Hepatocyte (in vitro differentiated cells): ENCODE measurements at places on chromosomes 5 and 9.
A peak's percentile ranks its signal among the peaks of the same experiment; 100 is the strongest.

DNA sequence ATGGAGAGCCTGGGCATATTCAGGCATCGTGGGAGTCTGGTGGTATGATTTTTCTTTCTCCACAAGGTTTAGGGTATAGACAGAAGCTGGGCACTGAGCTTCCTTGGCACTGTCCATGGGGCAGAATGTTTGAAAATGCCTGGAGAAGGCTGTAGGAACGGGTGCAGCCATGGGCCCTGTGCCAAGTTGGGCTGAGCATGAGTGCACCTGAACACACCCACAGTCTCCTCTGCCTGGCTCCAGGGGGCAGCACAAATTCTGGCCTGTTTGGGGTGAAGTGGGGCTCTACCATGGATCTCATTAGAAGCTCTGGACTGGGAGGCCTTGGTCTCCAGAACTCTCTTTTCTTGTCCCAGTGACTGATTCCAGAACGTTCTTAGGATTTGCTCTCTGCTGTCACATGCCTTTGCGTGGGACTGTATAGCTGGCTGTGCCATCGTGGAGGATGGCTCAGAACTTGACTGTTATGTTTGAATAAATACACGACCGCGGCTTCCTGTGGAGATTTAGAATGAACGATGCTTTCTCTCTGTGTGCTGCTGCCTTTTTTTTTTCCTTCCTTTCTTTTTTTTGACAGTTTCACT is 229.8 kb downstream of the FANCC start:
- DNase-seq, result no peak

- no peak for DNase-seq
Measured at GRCh38 chr9:5922192-5922591, 31.5 kb downstream of the MLANA start.

DNA sequence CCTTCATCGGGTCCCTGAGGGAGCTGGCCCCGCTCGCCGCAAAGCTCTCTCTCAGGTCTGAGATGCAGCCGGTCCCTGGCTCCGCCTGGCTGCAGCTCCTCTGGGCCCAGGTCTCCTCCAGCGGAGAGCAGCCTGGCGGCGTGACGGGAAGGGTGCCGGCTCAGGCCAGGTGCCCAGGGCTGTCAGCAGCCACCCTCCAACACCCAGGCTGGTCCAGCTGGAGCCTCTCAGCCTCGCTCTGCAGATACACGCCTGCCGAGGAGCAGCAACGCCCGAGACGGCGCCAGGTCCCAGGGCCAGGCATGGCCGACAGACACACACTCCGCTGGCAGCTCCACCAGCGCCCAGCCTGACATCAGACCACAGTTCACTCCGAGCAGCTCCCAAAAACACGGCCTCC is 25.6 kb downstream of the FAM163B start:
- no peak for DNase-seq

DNA sequence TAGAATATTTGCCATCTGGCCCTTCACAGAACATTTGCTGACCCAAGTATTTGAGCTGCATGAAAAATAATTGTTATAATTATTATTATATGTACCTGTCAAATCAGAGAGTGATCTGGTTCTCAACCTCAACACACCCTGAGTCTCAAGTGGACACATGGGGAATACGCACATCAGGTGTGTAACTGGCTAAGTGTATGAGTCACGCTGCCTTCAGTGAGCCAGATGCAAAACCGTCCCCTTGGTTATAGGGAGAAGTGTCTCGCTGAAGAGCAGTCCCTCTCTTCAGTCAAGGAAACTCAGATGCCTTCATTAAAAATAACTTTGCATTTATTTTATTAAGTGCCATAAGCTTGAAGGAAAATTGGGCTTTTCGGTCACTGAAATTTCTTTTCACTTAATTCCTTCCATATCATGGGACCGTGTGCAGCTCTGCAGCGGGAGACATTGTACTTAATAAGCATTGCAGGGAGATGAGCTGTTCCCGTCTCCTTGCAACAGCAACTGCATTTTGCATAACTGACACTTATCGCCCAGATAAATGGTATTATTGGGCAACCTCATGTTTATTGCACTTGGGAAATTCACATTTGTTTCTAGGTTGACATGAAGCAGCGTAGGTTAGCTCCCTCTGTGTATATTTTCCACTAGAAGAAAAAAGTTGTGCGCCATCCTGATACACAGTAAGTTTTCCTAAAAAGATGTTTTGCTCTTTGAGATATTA is 512.3 kb upstream of the DAP start:
- DNase-seq, result peak; percentile 46

DNA sequence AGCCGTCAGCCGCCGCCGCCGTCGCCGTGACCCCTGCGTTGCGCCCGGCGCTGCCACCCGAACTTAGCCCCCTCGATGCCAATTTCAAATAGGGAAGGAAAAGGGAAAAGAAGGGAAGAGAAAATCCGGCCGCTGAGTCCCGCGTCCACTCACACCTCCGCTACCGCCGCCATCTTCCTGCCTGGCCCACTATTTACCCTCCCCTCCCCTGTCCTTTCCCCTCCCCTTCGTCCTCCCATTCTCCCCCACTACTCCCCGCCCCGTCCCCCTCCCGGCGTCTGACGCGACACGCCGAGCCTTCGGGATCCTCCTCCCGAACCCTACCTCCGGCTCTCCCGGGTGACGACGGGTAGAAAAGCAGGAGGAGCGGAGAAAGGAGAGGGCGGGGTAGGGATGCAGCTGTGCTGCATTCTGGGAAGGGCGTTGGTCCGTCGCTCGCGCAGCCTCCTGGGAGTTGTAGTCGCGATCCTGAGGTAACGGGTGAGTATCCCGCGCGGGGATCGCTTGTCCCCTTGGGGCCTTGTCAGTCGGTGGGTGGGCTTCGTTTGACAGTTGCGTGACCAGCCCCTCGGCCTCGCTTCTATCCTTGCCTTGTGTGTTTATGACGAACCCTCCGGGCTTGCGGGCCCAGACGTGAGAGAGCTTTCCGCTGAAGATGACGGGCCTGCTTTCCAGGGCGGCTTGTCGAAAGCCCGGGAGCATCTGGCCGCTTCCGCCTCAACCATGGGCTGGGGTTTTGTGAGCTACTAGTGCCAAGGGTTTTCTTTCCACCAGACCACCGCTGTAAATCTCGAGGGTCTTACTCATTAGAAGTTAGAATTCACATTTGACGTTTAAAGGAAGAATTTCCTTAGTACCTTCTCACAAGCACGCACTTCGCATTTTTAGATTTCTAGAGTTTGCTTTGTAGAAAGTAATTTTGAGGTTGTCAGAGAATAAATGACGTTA is at the start of the genes CERT1 and POLK:
Gene CERT1 (minus strand): TSS at position 195 of the 948 bp plus-strand sequence. CDS start 422 bp downstream, outside the sequence.
Gene POLK (plus strand): TSS at position 457 of the 948 bp plus-strand sequence.
- DNase-seq, result peak; percentile 99
